ENCODE measurements at places on chromosomes 3 and 15.

DNA sequence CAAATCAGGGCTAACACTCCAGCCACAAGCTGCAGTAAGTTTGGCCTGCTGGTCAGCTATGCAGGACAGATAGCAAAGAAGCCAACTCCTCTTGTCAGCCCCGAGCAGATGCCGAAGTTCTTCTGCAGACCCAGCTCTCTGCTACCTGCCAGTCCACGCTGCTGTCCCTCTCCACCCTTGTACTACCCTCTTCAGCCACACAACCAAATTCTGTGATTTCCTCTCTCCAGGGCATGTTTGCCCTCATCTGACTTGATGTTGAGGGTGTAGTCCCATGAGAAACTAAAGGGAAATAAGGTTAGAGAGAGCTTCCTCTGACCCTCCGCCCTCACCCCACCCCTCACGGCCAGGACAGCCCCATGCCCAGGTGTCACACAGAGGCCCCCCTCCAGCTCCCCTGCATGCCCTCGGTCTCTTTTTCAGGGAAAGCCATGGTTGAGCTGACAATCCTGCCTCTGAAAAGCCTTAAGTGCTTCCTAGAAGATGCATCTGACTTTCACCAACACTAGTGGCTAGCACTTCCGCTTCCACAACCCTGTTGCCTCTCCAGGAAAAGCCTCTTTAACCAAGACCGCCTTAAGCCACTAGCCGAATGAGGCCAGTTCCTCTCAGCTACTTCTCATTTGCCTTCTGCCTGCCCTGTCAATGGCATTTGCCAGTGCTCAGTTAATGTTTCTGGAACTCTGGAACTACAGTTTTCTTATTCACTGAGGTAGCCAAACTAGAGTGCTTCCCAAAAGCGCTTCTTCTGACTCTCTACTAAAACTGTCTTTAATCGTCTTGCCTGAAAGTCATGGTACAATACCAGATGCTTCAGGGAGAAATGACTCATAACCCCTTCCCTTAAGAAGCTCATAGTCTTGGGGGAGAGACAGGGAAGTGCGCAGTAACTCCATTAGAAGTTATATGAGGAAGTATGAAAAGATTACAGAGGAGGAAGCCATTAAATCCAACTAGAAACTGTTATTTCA is 300.4 kb upstream of the STT3B start:
- no peak for DNase-seq

DNA sequence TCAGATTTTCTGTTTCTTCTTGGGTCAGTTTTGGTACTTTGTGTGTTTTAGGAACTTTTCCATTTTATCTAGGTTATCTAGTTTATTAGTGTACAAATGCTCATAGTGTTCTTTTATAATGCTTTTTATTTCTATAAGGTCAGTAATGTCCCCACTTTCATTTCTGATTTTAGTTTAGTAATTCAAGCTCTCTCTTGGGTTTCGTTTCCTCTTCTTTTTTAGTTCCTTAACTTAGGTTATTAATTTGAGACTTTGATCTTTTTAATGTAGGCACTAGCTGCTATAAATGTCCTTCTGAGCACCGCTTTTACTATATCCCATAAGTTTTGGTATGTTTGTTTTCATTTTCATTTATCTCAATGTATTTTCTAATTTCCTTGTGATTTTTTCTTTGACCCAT is 27.0 kb upstream of the CD200R1L start:
- DNase-seq = no peak

DNA sequence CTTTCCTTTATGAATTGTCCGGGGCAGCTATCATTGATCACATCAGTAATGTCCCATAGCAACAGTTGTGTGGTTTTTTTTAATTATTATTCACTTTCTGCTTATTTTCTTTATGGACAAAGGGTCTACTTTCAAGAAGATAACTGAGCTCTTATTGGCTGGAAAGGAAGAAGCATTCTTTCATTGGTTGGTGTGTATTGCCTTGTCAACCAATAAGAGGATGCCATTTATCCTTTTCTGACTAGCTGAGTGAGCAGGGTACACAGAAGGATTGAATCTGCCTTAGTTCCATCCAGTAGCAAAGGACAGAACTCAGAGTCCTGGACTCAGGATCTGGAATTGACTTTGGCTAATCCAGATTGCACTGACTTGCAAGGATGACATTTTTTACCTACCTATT is 13.2 kb upstream of the AEN start:
- DNase-seq = no peak

DNA sequence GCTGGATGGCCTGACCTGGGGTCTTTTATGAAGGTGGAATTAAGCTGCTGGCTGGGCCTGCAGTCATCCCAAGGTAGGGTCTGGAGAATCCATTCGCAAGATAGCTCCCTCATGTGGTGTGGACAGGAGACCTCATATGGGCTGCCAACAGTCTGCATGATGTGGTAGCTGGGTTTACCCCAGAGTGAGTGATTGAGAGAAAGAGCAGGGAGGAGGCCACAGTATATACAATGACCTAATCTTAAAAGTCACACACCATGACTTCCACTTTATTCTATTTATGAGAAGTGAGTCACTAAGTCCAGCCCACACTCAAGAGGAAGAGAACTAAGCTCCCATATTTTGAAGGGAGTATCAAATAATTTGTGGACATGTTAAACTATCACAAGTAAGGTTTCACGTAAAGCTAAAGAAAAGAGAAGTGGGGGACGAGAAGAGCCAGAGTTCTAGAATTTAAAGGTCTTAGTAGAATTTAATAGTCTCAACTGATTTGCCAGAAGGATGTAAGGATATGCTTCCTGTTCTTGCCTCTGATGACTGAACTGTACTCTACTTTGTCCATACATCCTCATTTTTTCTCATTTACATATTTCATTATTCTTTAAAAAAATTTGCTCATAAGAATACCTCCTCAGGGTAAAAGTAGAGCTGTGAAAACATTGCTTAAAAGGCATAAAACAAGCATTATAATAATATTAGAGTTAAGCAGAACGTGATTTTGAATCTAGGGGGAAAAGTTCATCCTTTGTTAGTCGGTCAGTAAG is 184.4 kb downstream of the PEX5L start:
- no peak for DNase-seq

- DNase-seq = no peak
Observed at GRCh38 chr15:56490461-56490860, 25.5 kb upstream of the MNS1 start.

DNA sequence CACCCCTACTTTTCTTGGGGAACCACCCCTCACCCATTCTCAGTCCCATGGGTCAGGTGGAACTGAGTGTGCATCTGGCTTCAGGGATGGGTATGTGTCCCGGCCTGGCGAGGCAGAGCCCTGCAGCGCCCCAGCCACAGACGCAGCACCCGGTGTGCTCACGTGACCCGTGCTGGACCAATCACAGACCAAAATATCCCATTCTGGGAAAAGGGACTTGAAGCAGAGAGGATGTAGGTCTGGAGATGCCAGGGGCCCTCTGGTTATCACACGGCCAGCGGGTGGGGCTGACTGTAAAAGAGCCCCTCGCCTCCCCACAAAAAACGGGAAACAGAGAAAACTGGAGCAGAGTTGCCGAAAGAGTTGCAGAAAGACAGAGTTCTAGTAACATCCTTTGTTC is 138.0 kb upstream of the RAD18 start:
- no peak for DNase-seq
